ENCODE measurements at places on chromosomes 4 and X.

DNA sequence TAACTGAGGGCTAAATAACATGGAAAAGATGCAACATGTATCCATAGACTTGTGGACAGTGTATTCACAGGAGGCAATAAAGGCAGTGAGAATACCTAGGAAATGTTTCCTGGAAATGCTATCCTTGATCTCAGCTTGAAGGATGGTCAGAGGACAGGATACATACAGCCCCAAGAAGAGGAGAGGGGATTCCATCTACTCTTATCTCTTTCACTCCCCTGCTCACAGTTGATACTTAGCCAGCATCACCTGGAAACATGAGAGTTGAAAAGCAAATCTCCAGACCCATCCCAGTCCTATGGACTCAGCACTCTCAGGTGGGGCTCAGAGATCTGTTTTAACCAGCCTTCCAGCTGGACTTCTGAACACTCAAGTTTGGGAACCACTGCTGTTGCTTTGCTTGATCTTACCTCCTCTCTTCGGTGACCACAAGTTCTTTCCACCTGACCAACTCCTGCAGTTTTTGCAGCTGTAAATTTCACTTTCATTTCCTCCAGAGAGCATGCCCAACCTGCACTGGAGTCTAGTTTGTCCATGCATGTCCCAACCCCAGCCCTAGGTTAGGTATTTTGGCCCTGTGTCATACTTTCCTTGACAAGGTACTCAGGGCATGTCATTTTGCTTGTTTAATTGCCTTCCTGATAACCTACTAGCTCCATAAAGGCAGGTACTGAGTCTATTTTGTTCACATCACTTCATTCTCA, 10.4 kb downstream of the RELL1 start:
- no peak for DNase-seq

GRCh38 chr4:87419578-87420249, 2.7 kb upstream of the NUDT9 start:
- DNase-seq: no peak

GRCh38 chrX:111282991-111283390, 12.7 kb upstream of the CAPN6 start:
- DNase-seq: no peak

GRCh38 chrX:45699158-45699557, 498.5 kb upstream of the DIPK2B start:
- DNase-seq: no peak

DNA sequence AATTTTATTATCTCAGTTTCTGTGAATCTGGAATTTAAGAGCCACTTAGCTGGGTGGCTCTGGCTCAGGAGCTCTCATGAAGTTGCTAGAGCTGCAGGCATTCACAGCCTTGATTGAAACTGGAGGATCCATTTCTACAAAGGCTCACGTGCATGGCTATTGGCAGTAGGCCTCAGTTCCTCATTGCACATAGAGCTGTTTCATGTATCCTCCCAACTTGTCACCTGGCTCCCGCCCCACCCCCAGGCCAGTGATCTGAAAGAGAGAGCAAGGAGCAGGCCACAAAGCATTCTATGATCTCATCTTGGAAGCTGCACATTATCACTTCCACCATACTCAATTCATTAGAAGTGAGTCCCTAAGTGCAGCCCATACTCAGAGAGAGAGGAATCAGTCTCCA, 18.5 kb upstream of the AP1AR start:
- no peak for DNase-seq

- no peak for DNase-seq
Observed at GRCh38 chrX:110418316-110419235, 59.9 kb downstream of the RTL9 start.

DNA sequence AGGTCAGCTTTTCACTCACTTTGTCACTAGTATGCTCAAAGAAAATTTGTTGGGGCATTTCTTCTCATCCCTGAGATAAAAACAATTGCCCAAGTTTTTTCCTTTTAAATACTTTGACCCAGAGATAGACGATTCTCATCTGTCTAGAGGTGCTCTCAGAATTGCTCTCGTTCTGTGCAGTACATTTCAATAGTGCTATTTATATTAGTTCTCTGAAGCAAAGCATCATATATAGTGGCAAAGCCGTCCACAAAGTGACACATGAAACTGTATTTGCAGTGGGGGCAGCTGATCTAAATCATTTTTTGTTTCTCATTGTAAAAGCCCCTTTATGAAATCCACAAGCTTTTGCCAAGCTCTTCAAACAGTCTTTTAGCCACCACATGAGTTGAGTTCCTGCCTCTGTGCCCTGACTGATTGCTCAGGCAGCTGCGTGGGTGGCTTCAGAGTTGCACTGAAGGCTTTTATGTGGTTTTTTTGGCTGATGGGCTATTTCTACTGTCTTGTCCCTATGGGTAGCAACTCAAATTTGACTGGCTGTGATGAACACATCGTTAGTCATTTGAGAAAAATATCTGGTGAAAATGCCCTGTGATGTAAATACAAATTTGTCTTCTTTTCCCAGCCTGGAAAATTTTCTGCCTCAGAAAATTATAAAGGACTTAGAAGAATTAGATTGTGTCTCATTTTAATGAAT, 119.1 kb upstream of the OTUD4 start:
- DNase-seq: peak; percentile 73

- no peak for DNase-seq
Observed at GRCh38 chr4:52157641-52158316, 106.7 kb downstream of the SPATA18 start.

- DNase-seq: no peak
Observed at GRCh38 chr4:106048250-106048971, 153.1 kb downstream of the NPNT start.

- DNase-seq: no peak
Observed at GRCh38 chr4:20028645-20029044, 223.1 kb upstream of the SLIT2 start.

- no peak for DNase-seq
Observed at GRCh38 chr4:163535657-163536056, 41.2 kb downstream of the TMA16 start.

DNA sequence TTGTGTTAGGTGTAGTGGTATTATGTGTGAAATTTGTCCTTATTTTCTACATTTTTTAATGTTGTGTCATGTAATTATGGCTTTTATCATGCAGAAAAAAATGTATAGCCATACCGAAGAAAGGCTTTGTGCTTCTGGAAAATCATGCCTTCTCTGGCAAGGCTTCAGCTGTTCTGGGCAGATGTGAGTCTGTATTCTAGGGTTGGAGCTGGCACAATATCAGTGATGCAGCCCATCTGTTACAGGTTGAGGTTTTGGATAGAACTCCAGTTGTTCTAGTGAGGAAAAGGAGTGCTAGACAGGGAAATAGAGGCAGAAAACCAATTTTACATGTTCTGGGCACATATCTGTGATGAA, 44.8 kb upstream of the PRSS12 start:
- DNase-seq: no peak

DNA sequence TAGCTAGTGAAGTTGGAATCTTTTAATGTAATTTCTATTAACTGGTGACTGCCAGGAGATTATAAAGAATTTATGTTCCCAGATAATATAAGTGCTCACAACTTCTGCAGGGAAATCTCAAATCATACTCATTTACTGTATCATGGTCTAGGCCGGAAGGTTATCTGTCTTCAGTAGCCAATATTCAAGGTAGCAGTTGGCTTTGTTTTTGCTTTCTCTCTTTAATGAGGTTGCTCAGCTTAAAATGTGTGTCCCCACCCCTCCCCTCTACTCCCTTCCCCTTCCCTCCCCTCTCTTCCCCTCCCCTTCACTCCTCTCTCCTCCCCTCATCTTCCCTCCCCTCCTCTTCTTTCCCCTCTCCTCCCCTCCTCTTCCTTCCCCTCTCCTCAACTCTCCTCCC, 117.6 kb downstream of the HPGD start:
- DNase-seq: no peak

DNA sequence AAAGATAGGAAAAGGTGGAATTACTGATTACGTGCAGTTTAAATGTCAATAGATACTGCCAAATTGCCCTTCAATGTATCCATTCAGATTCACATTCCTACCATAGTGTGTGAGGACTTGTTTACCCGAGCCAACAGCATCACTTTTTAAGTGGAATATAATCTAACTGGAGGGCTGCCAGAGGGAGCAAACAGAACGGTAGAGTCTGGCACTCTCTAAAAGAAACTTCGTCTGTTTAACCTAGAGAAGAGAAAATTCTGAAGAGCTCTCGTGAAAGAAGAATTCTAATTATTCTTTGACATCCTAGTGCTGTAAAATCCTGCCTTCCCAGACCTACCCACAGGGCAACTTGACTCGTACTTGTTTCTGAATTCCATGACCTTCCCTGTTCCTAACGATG, 23.2 kb downstream of the SMIM43 start:
- no peak for DNase-seq

- no peak for DNase-seq
Observed at GRCh38 chrX:118530219-118530911, 34.8 kb downstream of the DOCK11 start.

GRCh38 chr4:56976837-56977320, 527 bp downstream of the NOA1 start:
- peak; percentile 59 for DNase-seq

DNA sequence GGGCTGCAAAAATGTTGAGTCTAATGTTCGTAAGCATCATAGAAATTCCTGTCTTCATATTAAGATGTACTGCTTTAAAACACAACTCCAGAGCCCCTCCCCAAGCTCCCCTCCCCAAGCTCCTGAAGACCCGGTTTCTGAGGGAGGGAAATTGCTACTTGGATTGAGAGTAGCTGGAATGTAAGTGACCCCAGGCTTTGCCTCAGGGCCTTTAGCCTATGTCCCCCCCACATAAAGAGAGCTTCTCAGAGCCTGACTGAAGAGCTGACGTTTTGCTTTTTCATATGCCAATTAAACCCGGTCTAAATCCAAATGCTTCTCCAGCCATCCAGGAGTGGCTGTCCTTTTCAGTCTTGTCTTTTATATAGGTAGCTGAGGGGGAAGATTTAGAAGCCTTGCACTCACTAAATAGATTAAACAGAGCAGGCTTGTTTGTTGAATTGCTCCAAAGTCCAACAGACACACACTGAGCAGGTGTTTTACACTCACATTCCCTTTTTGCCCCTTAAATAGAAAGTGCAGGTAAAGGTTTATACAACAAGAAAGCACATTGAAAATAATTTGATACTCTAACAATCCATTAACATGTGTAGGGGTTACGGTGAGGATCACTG, 19.6 kb downstream of the ARX start:
- no peak for DNase-seq

- DNase-seq: no peak
Observed at GRCh38 chrX:103431316-103431715, 55.0 kb downstream of the BEX3 start.

GRCh38 chr4:56908206-56909085, 746 bp downstream of the REST start:
- DNase-seq: peak; percentile 79

GRCh38 chrX:15769300-15769954, 20.9 kb upstream of the ZRSR2 start:
- no peak for DNase-seq

GRCh38 chrX:97398030-97398551, 514.4 kb downstream of the RPA4 start:
- no peak for DNase-seq

DNA sequence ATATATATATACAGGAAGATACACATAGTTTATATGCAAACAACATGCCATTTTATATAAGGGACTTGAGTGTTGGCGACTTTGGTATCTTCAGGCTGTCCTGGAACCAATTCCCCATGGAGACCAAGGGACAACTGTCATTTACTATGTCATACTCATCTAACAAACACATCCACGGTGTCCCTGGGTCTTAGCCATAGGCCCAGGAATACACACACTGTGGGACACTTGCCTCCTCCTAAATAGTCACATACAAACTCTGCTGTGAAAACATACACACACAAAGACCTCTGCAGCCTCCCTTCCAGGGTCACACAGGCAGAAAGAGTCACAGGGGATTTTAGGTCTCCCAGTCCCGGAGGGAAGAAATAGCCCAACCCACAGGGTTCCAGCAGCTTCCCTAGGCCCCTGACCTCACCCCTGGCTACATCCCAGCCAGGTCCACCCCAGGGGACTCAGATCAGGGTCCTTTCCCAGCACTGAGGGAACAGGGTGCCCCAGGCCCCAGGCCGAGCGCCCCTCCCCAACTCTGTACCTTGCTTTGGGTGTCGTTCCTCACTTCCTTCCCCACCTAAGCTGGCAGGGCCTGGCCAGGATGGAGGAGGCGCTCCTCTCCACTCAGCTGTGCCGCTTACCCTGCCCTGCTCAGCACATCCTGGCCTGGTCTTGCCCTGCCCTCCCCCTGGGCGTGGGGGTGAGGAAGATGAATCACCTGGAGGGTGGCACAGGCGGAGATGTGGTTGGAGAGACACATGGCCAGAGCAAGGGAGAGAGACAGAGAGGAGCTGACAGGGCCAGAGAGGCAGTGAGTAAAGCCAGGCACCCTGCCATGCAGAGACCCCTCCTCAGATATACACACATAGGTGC, 21.8 kb downstream of the FGD1 start:
- no peak for DNase-seq

DNA sequence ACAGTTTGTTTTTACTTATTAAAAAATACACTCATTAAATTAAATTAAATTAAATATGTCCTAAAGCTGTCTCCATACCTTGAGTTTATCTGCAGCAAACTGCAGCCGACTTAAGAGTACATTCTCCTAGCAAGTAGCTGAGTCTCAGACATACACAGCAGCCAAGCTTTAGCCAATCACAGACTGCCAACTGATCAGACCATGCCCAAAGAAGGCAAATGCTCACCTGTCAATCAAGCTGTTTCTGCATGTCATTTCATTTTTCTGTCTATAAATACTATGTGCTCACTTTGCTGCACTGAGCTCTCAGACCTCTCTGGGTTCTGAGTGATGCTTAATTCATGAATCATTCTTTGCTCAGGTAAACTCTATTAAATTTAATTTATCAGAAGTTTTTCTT, 280.9 kb upstream of the EPHA5 start:
- no peak for DNase-seq

DNA sequence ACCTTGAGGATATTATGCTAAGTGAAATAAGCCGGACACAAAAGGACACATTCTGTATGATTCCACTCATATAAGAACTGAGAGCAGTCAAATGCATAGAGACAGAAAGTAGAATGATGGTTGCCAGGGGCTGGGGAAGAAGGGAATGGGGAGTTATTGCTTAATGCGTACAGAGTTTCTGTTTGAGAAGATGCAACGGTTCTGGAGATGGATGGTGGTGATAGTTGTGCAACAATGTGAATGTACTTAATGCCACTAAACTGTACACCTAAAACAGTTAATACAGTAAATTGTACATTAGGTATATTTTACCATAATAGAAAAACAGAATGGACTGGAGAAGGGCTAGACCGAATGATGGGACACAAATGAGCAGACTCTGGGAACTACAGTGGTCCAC, 15.8 kb downstream of the MAOB start:
- DNase-seq: no peak

GRCh38 chr4:152064753-152065152, 303.9 kb upstream of the GATB start:
- DNase-seq: no peak

DNA sequence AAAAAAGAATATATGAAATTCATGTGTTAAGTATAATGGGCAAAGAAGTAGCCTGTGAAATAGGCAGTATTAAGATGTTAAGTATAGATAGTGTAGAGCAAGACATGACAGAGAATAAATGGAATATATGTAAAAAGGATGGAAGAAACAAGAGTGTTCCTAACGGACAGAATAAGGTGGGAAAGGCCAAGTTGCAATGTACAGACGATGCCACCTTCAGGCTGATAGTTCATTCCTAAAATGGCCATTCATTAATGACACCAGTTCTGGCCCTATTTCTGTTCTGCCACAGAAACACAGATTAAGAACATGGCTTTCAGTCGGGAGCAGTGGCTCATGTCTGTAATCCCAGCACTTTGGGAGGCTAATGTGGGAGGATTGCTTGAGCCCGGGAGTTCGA, 4.4 kb upstream of the FAM184B start:
- DNase-seq: no peak
